ENCODE measurements at places on chromosomes 2 and 18.

DNA sequence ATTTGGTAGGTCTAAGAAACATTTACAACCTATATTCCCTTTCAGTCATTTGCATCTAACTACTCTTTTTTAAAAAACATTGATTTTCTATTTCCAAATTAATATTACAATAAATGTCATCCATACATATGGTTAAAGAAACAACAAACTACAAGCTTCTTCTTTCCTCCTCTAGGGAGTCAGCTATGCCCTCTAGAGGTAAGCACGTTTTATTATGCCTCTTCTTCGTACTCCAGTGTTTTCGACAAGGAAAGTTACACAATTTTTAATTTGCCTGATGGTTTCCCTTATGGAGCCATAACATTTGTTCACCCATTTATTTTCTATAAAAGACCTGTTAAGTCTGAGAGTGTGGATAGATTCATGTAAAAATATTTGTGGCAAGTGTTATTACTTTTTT lies 183.4 kb upstream of the CDH7 start:
- DNase-seq: no peak

DNA sequence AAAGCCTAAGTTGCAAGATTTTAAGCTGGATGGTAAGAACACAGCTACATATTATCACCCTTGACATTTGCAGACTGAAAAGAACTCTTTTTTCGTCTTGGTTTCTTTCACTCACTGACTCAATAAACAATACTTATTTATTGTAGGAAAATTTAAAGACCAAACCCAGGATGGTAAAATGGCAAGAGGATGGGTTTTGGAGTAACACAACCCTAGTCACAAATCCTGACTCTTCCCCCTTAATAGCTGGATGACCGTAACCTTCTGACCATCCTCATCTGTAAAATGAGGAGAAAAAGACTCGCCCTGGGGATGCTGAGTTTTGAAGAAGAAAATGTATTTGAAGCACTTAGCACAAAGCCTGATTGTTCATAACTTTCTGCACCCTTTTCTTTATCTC lies 48.3 kb downstream of the ZC3H15 start:
- DNase-seq: no peak

- DNase-seq: no peak
Measured at GRCh38 chr18:40752316-40752715, 1202.7 kb upstream of the PIK3C3 start.

GRCh38 chr2:29990129-29990528 lies 68.7 kb upstream of the ALK start:
- no peak for DNase-seq

DNA sequence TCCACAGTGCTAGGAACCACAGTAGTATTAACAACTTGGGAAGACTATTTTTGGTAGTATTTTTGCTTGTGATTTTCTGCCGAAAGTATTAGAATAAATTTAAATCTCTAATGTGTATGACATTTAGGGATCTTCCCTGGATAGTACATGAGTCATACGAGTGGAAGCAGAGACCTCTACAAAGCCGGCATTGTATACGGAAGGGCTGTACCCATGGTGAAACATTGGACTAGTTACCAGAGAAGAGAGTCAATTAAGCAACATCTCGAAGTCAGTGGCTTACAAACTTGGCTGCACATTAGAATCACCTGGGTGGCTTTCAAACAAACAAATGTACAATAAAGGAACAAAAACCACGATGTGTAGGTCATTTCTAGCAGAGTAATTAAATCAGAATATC lies 1131.7 kb upstream of the LRRTM1 start:
- no peak for DNase-seq

GRCh38 chr18:52427521-52428175 lies 87.7 kb downstream of the DCC start:
- no peak for DNase-seq

GRCh38 chr2:10331027-10331701 lies 28.5 kb downstream of the HPCAL1 start:
- DNase-seq: peak; percentile 44

- no peak for DNase-seq
Measured at GRCh38 chr2:232549655-232550353, 553 bp downstream of the TIGD1 start.

DNA sequence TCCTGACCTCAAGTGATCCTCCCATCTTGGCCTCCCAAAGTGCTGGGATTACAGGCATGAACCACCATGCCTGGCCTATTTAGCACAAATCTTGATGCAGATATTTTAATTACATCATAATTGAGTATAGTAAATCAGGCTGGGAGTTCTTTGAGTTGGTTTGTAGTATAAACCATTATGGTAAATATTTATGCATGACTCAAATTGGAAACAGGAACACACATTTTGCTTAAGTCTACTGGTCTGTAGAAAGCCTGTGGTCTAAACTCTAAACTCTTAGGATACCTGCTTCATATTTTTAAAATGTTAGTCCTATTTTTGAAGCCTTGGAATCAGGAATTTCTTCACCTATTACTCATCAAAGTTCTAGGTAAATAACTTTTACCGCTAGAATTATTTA lies 16.8 kb downstream of the ASXL3 start:
- DNase-seq: no peak

- no peak for DNase-seq
Measured at GRCh38 chr2:121949271-121949670, 193.8 kb downstream of the TSN start.

DNA sequence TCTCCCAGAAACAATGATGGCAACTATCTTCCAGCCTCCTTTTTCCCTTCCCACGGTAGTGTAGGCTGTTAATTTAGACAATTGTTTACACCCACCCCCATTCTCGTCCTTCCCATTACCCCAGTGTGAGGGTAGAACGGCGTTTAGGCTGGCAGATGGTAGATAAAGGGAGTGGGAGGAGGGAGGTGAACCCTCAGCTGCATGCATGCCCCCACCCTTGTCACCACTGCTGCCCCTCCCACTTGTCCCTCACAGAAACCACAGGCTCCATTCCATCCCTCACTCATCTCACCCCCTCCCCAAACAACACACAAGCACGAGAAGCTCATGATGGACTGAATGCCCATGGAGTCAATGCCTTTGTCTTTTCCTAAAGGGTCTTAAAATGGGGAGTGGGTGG lies 107.9 kb upstream of the PARD3B start:
- no peak for DNase-seq

DNA sequence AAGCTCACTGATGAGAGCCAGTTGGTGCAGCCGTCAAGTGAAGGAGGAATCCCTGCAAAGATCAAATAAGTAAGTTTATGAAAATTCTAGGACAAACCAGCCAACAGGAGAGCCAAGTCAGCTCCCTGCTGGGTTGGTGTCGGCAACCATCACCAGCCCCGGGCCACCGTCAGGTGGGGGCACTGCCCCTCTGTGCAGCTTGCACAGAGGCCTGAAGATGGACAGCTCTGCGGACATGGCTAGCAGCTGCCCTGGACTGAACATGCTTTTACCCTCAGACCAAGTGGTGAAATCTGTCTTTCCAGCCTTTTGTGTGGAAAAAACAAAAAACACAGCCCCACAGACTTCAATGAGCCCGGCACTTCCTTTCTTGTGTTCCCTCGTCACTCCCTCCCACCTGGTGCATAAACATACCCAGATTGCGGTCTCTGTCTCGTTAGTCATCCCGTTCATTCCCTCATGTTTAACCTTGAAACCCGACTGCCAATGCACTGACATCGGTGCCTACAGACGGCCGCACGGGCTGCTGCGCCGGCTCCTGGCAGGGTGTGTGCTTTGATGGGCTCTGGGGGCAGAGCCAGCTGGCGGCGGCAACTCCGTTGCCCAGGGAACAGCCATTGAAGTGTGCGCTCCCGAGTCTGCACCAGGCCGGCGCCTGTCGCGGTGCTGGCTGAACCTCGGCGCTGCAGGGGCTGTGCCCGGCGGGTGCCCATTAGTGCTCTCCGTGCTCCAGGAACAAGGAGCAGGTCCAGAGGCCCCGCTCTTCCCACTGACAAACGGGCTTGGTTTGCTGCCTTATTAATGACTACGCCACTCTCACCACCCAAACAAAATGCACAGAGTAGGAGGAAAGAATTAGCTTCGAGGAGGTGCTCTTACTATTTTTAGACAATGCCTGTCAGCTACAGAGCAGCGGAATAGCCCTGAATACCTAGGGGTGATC lies 95.3 kb downstream of the EIPR1 start:
- no peak for DNase-seq
